ENCODE measurements at places on chromosomes 4 and X. TPM values are rescaled to one million over a fixed set of nuclear protein-coding genes. Genes with fewer than 3 reads are reported as not detected.

Gene THAP9
- 3.0 TPM for total RNA-seq

Gene PROM1
- total RNA-seq: 0.92 TPM

Gene TLR6
- 4.4 TPM for total RNA-seq

DNA sequence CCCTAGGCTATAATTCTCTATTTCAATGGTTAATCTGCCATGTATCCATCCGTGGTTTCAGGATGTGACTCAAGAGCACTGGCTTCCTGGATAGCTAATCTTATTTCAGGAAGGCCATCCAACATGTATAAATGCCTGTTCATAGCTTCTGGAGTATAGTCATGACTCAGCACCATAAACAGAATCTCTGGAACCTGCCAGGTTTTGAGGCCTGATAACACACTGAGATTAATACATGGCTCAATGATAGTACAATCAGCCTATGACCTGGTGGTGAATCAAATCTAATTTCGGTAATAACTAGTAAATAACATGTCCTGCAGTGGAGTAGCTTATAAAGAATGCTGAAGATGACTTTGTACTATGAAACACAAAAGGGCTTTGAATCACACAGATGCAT is 5.7 kb upstream of the IL13RA2 start:
- no peak for DNase-seq

DNA sequence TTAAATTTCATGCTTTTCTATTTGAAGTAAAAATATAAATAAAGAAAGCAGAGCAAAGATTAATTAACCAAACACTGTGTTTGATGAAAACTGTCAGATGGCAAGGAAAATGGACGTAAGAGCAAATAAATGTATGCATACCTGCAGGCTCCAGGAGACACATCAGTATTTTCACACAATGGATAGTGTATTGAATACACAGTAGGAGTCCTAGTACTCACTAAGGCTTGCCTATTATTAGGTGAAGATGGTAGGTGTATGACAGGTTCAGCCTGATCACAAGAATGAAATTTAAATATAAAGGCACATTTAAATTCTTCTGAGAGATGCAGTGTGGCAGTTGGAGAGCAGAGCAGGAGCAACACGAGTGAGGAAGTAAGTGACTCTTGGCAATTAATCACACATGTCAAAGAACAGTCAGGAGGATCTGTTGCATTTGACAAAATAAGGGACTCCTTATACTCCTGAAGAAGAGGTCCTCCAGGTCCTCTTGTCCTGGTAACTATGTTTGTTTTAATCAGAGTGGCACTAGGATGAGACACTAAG is 106.0 kb upstream of the NDST4 start:
- DNase-seq: no peak

- no peak for DNase-seq
Observed at GRCh38 chrX:130109429-130110378, 593 bp downstream of the ELF4 start.

DNA sequence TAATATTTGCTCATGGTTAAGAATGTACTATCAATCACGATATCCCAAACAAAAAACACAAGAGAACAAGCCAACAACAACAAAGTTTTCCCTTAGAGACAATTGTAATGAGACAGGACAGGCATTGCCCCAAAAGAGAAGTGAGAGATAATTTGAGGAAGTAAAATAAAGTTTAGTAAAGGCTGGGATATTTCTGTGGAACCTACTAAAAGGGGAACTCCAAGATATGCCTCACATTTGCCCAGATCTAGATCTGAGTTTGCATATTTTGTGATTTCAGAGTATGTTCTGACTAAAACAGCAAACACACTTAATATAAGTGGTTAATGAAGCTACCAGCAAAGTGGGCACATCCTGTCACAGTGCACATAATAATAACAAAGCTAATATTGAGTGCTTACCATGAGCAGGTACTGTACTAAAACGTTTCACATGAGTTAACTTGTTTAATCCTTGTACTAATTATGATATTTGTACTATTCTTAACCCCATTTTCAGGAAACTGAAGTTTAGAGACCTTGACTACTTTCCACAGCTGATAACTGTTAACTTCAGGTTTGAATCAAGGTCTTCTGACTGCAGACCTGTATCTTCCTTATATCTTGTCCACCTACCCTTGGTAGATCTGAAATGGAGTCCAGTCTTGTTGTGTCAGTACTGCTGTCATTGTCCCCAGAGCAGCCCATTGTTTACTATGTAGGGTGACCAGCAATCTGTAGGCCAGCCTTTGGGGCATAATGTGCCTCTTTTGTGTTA is 26.0 kb upstream of the BMP2K start:
- DNase-seq: no peak

DNA sequence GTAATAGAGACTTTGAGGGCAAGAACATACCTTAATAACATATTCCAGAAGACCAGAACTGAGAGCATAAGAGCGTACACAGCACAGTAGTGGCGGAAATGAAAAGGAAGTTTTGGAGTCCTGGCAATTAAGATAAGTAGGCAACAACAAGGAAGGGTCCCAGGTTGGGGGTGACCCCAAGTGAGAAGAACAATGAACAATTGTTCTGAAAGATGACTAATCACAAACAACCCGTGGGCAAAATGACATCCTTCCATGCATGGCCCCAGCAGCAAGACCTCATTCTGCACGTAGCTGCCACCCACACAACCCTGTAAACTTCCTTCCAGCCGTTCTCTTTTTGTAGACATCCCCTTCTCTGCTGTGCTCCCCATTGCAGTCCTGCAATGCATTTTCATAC is 384.4 kb upstream of the PABPC4L start:
- DNase-seq: no peak

DNA sequence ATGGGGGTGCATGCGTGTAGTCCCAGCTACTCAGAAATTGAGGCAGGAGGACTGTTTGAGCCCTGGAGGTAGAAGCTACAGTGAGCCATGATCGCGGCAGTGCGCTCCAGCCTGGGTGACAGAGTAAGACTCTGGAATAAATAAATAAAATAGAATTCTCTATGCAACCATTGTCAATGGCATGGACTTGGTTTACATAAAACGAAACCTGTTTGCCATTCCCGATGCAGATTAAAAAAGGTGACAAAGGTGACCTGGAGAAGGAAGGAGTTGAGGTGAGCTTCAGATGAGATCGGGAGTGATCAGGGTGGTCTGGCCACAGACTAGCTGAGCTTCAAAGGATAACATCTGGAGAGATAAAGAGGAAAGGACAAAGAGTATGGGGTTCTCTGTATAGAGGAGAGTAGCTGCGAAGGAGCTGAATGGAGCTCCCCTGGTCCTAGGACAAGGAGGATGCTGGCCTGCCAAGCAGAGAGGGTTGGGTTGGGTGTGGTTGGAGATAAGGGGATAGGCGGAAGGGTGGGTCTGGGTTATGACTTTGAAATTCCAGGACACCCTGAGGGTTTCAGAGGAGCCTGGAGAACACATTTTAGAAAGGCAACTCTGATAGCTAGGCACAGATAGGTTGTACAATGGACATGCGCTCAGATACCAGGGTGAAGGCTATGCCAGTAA is 98.6 kb downstream of the RBM47 start:
- DNase-seq: no peak

DNA sequence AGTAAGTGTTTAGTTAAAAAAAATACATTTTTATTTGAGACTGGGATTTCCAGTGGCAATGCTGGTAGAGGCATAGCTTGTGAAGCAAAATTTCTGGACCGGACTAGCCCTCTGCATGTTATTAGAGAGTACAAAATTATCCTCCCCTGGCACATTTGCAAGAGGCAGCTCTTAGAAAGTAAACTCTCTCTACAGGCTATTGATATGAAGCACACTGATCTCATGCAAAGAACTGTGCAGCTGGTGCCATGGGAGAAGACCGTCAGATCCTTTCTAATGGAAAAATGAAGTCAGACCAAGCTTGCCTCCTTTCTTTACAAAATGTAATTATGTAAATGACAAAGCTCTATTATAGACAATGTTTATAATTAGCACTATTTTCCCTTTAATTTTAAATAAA is 2717.2 kb downstream of the PCDH7 start:
- no peak for DNase-seq
